Sciatic nerve (tissue), 2 donors: ENCODE measurements at places on chromosomes 5 and 9.

DNA sequence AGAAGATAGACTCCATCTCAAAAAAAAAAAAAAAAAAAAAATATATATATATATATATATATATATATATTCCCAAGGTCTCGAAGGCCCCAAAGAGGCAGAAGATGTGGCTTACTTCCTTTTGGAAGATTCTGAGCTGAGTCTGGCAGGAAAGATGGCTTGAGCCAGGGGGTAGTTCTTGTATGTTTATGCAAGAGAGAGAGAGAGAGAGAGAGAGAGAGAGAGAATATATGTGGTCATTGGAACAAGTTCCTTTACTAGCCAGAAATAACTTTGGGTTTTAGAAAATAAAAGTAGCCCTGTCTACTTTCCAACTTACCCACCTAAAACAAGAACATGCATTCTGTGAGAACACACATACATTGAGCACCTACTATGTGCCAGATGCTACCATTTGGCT is 17.6 kb downstream of the NCS1 start:
- DNase-seq = no peak

DNA sequence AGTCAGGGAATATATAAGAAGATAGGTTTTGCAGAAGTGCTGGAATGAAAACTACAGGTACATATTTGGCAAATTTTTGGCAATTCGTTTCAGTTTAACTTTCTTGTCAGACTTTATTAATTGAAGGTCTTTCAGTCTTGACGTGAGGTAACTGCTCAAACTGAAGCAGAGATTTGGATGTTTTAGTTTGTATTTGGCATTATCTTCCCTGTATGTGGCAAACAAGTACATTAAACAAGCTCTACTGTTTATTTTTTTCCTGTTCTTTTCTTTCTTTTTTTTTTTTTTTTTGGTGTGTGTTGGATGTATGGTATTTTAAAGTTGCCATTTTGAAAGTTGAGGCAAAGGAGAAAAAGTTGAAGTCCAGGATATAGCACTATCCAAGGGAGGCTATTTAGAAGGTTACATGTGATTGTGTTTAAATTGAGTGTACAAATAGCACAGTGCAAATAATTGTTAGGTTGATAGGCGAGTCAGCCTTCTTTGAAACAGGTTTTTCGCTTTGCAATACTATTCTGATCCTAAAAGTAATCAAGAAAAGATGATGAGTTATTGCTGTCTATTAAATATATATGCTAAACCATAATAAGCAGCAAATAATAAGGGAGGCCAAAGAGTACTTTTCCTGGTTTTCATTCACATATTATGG is 2.2 kb downstream of the PBX3 start:
- DNase-seq = no peak

GRCh38 chr9:68933434-68934328 is 80.2 kb downstream of the PRKACG start:
- DNase-seq = no peak

DNA sequence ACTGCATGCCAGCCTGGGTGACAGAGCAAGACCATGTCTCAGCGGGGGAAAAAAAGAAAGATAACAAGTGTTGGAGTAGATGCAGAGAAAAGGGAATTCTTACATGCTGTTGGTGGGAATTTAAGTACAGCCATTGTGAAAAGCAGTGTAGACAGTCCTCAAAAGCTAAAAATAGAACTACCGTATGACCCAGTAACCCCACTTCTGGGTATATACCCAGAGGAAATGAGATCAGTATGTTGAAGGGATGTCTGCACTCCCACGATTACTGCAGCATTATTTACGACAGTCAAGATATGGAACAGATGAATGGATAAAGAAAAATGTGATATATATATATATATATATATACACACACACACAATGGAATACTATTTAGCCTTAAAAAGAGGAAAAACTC is 225.3 kb upstream of the SLC24A2 start:
- no peak for DNase-seq

GRCh38 chr9:118643118-118643517 is 726.1 kb downstream of the BRINP1 start:
- no peak for DNase-seq

DNA sequence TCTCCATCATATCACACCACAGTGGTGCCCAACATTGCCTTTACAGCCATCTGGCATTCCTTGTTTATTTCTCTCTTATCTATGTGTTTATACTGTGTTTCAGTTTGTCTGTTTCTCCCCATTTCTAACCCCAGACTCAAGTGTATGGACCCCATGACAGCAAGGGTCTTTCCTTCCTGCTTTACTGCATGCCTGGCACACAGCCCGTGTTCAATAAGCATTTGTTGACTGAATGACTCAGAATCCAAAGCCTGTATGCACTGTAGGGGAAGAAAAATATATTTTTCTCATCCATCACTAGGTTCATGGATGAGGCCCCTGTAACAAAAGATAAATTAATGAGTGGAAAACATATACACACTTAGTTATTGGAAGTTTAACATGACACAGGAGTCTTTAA is 190.8 kb upstream of the SEMA6A start:
- no peak for DNase-seq

- no peak for DNase-seq
Observed at GRCh38 chr5:165076686-165077085, 1571.3 kb downstream of the MAT2B start.

DNA sequence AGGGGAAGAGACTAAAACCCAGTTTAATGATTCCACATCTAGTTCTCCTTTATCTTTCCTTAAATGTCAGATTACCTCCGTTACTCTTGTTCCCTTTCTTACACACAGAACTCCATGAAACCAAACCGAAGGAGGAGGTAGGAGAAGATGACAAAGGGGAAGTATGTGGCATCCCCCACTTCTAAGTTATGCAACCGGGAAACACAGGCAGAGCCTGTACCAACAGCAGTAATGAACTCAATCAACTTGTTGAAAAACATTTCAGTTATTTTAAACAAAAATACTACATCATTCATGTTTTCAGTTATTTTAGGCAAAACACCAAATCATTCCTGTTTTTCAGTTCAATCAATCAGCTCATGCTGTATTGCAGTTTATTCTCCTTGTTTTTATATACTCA is 101.8 kb downstream of the PCSK1 start:
- no peak for DNase-seq

DNA sequence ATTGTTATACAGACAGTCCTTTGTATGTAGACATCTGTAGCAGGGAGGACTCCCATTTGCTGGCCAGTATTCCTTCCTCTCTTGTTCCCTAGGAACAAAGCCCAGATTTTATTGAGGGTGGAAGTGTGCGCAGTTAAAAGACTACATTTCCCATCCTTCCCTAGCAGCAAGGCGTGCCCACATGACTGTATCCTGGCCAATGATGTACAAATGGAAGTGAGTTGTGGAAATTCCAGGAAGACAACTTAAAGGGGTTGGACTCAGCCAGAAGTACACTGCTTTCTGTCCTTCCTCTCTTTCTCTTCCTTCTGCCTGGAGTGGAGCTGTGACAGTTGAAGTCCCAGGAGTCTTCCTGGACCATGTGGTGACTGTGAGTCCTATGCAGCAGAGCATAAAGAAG is 89.0 kb downstream of the HRH2 start:
- no peak for DNase-seq
